Muscle of back (tissue), 13 donors: ENCODE measurements at places on chromosomes 6 and 20. TPM values are rescaled to one million over a fixed set of nuclear protein-coding genes. Genes with fewer than 3 reads are reported as not detected.

BFSP1 gene
- 3.3 TPM for polyA plus RNA-seq

EPB41L1 gene
- 24.0 TPM for polyA plus RNA-seq

RPL10A gene
- polyA plus RNA-seq, result 2,370 TPM

ZKSCAN3 gene
- polyA plus RNA-seq, result 4.6 TPM

KCNG1 gene
- polyA plus RNA-seq, result 0.44 TPM

KCNK5 gene
- polyA plus RNA-seq, result 2.0 TPM
